ENCODE measurements at places on chromosomes 2 and 18. TPM values are rescaled to one million over a fixed set of nuclear protein-coding genes. Genes with fewer than 3 reads are reported as not detected.

GRCh38 chr2:36578343-36579296 lies 19.3 kb downstream of the FEZ2 start:
- DNase-seq, result no peak

- DNase-seq, result peak; percentile 83
Measured at GRCh38 chr18:74551936-74552555, 17.7 kb downstream of the CNDP1 start.

DNA sequence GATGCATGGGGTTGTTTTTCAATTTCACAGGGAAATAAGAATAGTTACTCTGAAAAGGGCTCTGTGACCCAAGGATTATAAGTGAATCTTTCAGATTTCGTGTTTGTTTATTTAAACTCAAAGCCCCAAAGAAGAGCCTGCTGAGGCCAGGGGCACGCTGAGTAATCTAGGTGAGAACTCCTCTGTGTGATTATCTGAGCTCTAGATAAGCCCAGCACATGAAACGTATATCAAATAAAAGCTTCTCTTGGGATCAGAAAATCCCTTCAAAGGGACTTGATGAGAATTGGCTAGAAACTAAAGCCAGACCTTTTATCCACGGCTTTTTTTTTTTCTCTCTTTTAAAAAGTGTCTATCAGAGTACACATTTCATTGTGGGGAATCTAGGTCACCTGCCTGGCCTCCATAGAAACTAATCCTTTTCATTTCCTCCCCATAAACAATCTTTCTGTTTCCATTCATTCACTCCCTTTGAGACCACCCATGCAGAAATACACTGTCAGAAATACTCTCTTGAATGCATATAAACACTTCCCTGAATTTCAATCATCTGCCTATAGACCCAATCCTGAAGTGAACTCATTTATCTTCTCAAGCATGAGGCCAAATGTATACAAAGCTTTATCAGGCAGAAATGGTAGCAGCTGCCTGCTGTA lies 137.4 kb downstream of the RIT2 start:
- no peak for DNase-seq

PLGLB2 gene
- 0.58 TPM for total RNA-seq
